ENCODE measurements at places on chromosomes 6 and 20.

- DNase-seq = no peak
Observed at GRCh38 chr6:157990321-157991066, 8.8 kb downstream of the SYNJ2 start.

DNA sequence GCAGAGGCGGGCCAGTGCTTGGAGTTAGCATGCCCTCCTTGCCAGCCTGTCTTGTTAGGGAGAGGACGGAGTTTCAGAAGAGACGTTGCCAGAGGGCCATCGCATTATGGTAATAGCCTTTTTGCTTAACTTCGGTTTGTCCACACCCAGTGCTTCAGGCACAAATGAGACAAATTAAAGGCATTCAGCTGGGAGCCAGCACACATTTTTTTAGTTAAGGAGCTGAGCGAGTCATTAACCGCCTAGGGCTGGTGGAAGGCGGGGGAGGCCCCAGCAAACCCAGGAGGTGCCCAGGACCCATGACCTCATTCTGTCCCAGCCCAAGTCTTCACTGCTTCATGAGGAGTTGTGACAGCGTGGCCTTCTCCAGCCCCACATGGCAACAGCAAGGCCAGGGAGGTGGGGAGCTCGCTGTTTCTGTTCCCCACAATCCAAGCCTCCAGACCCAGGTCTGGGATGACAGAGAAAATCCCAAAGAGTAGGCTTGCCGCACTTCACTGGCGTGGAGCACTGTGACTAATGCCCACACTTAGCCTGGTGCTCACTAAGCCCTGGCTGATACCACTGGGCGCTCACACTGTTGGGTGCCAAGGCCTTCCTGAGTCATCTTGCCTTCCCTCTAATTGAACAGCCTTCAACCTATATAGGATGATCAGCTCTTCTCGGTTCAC is 237.1 kb downstream of the ANKRD60 start:
- no peak for DNase-seq

DNA sequence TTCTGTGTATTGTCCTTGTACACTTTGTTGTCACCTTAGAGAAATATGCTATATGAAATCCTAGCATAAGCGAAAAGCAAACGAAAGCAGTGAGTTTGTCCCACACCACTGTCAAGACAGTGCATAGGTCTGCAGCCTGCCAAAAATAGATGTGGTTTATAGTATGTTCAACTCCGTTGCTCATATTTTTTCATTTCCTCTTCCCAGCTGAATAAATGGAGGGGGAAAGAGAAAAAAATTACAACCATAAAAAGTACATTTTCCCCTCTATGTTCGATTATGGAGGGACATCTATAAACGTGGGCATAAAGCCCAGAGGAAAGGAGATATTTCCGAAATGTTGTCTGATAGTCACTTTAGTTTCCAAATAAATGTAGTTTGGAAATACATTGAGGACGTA is 25.8 kb downstream of the PRL start:
- DNase-seq = no peak

DNA sequence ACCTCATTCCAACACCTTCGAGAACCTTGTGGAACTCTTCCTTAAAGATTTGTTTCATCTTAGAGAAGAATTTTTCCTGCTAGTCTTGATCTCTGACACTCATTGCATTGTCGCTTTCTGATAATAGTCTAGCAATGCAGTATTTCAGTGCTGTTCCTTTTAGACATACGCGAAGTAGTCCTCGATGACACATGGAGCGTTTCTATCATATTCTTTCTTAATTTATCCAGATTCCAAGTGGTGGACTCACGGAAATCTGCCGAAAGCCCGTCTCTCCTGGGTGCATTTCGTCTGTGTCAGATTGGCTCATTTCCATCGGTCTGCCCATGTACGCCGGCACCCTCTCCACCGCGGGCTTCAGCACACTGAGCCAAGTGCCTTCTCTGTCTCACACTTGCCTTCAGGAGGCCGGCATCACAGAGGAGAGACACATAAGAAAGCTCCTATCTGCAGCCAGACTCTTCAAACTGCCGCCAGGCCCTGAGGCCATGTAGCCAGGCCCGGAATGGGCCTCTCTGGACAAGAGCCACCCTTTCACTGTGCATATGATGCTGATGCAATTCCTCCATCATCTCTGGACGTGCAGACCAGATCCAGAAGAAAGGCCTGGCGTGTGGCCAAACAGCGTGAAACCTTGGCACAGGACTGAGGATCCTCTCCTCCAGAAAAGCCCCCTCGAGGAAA is 198.6 kb upstream of the UST start:
- DNase-seq = no peak

DNA sequence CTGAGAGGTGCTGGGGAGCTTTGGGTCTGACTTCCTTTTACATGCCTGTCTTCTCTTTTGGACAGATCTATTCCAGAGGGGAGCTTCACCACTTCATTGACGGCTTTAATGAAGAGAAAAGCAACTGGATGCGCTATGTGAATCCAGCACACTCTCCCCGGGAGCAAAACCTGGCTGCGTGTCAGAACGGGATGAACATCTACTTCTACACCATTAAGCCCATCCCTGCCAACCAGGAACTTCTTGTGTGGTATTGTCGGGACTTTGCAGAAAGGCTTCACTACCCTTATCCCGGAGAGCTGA is 13.1 kb downstream of the PRDM1 start:
- no peak for DNase-seq

DNA sequence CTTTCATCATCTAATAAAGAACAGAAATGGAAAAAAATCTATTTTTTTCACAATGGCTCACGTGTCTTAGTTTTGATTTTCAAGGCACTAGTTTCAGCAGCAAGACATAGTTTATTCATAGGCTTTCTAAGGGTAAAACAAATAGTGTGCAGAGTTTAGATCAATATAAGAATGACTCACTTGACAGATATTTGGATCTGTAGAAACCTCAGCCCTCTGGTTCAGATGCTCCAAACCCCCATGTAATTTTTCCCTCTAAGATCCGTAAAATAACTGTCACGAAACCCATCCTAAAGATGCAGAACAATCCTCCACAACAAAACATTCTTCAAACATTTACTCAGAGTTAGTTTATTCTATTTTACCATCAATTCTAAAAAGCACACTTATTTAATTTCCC is 43.4 kb downstream of the IYD start:
- DNase-seq = no peak

DNA sequence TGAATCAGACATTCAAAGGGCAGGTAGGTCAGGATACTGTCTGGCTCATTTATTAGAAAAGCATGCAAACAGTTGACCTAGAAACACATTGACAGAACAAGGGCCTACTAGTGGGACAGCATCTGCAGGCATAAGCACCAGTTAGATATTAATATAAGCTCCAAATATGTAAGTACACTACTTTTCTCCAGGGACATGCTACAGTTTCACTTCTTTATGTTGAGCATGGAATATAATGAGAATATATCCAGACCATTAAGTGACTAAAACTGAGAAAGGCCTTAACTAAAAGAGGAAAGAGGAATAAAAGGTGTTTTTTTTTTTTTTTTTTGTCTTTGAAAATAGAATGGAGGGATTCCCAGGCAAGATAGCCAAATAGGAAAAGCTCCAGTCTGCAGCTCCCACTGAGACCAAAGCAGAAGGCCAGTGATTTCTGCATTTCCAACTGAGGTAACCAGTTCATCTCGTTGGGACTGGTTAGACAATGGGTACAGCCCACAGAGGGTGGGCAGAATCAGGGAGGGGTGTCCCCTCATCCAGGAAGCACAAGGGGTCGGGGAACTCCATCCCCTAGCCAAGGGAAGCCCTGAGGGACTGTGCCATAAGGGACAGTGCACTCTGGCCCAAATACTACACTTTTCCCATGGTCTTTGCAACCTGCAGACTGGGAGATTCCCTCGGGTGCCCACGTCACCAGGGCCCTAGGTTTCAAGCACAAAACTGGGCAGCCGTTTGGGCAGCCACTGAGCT is 251.6 kb downstream of the PHF3 start:
- DNase-seq = no peak

All from WTC11 (cell line).